ENCODE measurements at places on chromosomes 3 and 15. TPM values are rescaled to one million over a fixed set of nuclear protein-coding genes. Genes with fewer than 3 reads are reported as not detected.

DNA sequence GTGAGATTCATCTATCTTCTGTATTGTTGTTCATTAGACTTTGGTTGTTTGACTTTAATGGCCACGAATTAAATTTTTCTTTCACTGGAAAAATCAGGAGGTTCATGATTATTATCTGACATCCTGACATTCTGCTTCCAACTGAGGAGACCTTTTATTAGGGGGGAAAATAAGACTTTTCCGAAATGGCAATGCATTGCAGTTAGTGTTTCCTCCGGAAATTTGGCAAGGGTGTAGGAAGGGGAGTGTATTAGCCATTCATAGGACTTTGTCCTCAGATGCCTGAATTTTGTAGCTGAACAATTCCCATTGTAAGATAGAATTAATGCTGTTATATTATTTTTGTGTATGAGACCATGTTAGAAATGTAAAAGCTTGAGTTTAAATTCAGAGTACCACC is 450.6 kb upstream of the TGFBR2 start:
- peak; percentile 46 for DNase-seq

GRCh38 chr3:3745693-3746092 is 53.5 kb upstream of the LRRN1 start:
- no peak for DNase-seq

DNA sequence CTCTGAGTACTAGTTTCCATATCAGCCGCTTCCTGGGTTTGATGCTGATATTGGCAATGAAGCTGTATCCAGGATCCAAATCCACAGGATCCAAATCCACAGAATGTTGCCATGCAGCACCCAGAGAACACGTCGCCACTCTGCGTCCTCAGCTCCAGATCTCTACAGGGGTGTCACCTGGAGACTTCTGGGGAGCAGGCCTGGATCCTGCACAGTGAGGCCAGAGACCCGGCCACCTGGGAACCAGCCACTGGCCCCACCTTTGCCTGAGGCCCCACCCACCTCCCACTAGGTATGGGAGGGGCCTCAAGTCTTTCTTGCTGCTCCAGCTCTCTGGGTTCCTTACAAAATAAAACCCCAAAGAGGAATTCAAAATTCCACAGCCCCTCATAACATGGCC is 123.9 kb downstream of the LRRK1 start:
- DNase-seq, result no peak

DNA sequence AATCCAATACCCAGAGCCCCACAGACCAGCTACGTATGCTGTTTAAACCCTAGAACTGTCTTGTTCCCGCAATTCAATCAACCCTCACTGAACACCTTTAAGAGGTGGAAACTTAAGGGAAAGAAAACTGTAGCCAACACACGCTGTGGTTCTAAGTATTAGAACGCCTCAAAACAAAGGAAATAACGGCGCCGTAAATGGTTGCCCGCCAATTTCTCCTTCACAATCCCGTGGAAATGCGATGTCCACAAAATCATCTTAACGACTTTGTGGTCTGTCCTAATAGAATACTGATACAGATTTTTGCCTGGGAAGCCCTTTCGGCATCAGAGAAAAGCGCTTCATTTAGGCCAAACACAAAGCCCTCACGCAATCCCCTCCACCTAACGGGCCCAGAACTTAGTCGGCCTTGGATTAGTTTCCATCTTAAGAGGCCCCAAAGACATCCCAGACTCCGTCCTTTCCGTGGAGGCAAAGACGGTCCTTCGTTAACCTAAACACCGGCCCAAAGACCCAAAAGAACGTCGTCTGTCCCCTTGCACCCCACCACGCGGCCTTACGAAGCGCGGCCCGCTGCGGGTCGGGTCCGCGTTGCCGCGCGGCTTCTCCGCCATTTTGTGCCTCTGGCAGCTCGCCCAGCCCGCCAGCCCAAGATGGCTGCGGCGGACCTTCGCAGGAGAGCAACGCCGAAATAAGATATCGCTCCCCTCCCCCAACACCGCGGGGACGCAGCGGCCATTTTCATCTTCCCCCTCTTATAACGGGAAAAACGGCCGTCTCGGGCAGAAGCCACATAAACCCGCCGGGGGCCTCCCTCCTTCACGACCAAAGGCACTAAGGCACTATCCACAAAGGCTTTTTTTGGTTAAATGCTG is 763 bp downstream of the TRA2B start:
- DNase-seq, result peak; percentile 85

DNA sequence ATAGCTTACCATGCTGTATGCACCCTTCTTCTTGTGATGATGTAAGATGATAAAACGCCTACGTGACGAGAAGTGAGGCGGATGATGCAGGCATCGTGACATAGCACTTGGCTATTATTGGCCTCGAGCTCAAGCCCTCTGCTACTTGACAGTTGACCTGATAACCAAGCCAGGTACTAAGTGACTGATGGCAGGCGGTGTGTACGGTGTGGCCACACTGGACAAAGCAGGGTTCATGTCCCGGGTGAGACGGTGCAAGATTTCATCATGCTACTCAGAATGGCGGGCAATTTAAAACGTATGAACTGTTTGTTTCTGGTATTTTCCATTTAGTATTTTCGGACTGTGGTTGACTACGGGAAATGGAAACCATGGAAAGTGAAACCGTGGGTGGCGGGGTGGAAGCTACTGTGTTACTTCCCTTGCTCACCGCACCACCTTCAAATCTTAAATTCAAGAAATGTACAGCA is 57.7 kb downstream of the SLC12A8 start:
- DNase-seq, result no peak

DNA sequence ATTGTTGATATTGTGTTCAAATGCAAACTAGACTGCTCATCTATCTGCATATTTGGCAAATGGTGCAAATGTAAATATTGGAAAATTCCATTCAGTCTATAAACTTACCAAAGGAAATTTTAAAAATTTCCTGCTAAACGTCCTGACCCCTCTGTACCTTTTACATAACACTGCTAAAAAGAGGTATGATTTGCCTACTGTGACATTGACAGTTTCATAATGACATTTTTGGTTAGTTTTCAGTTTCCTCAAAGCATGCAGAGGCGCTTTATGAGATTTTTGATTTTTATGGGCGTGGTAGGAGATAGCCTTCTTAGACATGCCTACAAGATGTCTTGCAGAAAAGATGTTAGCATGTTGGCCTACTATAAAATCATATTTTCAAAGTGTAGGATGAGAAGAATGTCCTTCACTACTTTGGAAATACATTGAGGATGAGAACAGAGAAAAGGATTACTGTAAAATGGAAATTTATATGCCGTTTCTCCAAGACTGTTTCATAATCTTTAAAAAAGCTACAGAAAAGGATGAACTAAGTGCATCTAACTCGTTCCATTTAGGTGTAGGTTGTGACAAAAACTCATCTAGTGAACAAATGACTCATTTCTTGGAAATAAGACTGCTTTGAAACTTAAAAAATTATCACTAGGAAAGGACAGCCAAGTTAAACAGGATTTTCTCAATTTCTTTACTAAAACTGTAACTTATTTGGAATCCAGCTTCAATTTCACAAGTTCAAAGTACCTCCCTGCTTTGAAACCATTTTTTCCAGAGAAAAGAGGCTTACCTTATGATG is 14.5 kb upstream of the ISLR start:
- no peak for DNase-seq

DNA sequence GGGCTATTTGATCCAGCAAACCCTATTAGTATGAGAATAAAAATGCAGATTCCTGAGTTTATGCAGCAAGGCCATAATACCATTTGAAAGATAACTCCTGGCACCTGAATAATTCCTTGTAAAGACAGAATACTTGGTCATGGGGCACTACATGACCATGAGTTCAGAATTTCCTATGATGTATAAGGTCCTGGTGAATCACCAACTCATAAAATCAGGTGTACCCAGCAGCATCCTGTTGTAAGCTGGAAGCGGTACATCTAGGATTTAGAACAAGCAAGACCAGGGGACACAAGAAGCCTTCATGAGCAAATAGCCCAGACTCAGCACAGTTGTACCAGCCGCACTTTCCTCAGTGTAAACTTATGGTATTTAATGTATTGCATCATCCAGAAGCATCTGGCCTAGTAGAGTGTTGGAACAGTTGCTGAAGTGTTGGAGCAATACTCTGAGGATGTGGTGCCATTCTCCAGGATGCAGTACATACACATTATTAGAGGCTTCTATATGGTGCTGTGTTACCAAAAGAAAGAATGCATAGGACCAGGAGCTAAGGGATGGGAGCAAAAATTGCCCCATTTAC is 233.4 kb downstream of the SQOR start:
- no peak for DNase-seq

DNA sequence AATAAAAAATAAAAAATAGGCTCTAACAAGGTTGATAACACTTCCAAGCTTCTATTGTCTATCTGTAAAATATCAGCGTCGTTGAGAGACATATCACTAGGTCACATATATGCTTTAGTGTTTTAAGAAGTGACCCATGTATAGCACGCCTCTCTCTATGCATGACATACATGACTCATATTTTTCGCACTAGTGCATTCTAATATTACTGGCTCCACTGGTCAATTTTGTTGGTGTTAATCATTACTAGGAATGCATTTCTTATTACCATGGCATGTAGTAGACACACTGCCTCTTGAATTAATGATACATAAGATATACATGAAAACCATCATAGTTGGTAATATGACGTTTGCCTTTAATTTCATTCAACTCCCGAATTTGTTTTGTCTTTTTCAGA is 203.1 kb downstream of the CHL1 start:
- DNase-seq, result no peak

DNA sequence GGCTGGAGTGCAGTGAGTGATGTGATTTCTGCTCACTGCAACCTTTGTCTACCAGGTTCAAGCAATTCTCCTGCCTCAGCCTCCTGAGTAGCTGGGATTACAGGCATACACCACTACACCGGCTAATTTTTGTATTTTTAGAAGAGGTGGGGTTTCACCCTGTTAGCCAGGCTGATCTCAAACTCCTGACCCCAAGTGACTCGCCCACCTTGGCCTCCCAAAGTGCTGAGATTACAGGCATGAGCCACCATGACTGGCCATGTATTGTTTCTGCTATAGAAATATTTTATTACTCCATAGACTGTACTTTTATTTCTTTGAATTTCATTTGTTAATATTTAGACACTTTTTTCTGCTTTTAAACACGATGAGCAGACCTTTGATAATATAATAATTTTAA is 60.4 kb downstream of the GTF2E1 start:
- DNase-seq, result no peak

GRCh38 chr3:40382617-40382979 is 4.4 kb upstream of the ENTPD3 start:
- DNase-seq, result no peak

DNA sequence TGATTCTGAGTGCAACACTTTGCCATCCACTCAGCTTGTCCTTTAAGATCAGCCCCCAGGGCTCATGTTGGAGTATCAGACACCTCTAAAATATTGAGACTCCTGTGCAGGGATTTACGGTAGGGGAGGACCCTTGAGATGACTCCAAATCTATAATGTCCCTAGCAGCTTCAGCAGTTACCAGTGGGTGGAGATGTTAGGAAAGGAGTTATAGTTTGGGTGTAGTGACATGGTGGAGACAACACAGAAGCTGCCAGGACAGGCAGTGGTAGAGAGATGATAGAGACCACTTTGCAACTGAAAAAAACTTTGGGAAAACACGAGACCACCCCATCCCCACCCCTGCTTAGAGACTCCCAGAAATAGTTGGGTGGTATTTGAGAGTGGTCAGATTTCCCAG is 43.3 kb upstream of the GSK3B start:
- DNase-seq, result no peak

- DNase-seq, result peak; percentile 69
These were observed 33.8 kb upstream of the GREM1 start for GRCh38 chr15:32683906-32684584.

GRCh38 chr3:169328471-169328870 is 335.0 kb downstream of the MECOM start:
- DNase-seq, result no peak

GRCh38 chr3:127751782-127752181 is 70.5 kb downstream of the MGLL start:
- no peak for DNase-seq

- DNase-seq, result no peak
These were observed 48.5 kb upstream of the LMCD1 start for GRCh38 chr3:8453153-8453552.

- no peak for DNase-seq
These were observed 56.1 kb downstream of the BFSP2 start for GRCh38 chr3:133455960-133456359.

GRCh38 chr15:95609096-95609495 is 721.4 kb upstream of the NR2F2 start:
- DNase-seq, result peak; percentile 23

DNA sequence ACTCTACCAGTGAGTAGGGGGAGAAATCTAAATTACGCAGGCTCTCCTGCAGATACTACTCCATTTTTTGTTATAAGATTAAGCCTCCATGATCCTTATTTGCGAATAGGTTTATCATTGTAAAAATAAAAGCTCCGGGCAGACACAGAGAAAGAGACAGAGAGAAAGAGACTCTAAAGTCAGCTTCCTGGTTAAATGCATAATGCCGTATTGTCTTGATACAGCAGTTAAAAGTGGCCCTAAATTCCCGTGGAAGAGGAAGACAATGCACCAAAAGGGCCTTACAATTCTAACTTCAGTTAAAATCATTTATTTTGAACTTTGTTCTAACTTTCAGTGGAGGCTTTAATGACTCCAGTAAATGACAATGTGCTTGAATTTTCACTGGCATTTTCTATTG is 98.3 kb downstream of the SLC9A9 start:
- no peak for DNase-seq

DNA sequence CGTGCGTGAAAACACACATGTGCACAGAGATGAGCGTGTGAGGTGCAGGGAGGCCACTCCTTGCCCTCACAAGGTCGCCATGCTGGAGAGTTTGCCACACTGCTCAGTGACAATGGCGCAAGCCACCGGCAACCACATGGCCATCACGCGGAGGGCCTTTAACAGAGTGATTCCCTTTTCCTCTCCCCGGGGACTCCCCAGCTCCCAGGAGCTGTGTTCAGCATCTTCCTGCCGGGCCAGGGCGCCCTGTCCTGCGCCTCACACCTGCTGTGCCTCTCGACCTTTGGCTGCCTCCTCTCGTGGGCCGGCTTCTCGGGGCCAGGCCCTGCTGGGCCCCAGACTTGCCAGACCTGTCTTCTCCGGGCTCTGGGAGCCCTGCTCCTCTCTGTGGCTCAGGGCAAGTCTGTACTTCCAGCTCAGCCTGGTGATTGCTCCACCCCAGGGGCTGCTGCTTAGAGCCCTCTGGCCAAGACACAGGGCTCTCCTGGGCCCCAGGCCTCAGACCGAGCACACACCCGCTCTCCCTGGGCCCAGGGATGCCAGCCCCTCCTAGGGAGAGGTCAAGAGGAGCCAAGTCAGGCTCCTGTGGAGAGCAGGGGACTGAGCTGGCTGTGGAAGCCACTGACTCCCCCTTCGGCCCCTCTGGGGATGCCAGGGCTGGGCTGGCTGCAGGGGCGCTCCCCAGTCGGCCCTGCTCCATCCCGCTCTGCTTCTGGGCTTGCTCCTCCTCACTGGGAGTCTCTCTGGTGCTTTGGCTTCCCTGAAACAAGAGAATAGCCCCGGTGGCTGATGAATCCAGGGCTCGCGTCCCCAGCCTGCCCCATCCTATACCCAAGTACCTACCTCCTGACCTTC is 5.6 kb downstream of the CCDC9B start:
- no peak for DNase-seq

GPR87 gene
- under 0.01 TPM for total RNA-seq

CYP8B1 gene
- total RNA-seq, result not detected

TNFSF10 gene
- 84.3 TPM for total RNA-seq

ZNF385D gene
- 4.2 TPM for total RNA-seq

RHCG gene
- not detected for total RNA-seq

All from dermis microvascular lymphatic vessel endothelial cell (primary cell).